HFFc6 (cell line): ENCODE measurements at places on chromosomes 4 and X. TPM values are rescaled to one million over a fixed set of nuclear protein-coding genes. Genes with fewer than 3 reads are reported as not detected.

The PSAPL1 gene
- not detected in 2 replicates for total RNA-seq

The VCX2 gene
- not detected in 3 replicates for total RNA-seq

The PRRG3 gene
- not detected in 3 replicates for total RNA-seq

The GLRA3 gene
- not detected in 3 replicates for total RNA-seq

The BEND2 gene
- total RNA-seq: not detected in 3 replicates

The JADE3 gene
- 4.1 to 6.0 TPM (median 6.0 TPM) in 3 replicates for total RNA-seq

The NHSL2 gene
- total RNA-seq: 0.39 to 0.46 TPM (median 0.45 TPM) in 3 replicates

The BST1 gene
- total RNA-seq: 2.4 to 3.2 TPM (median 2.7 TPM) in 3 replicates

DNA sequence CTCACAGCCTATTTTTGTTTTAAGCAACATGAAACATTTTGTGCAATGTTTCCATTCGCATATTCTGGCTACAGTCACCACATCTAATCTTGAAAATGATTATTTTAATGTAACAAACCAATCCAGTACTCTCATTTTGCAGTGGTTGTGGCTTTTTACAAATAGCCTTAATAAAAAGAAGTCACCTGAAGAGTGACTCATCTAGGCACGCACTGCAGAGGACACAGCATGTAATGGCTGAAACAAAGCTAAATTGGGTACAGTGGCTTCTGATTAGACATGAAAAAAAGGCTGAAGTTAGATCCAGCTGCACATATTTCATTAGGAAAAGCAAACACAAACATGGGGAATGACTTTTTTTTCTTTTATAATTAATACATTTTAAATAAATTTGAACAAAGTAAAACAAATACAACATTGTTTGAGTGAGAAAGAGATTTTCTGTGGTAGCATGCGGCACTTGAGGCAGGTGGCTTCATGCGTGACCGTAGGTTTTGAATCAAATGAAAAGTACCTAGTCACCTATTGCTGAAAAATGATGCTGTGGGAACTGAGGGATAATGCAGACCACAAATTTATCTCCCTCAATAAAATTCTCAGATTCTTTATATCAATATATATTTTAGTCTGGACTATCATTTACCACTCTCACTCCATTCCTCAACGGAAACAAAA lies 240.8 kb upstream of the DDX53 start:
- no peak overlapping the region for H3K4me3 ChIP-seq
- H3K36me3 ChIP-seq: no peaks in the 10 kb centered on the region
- no peak overlapping the region for H3K27ac ChIP-seq
- no peak for DNase-seq

GRCh38 chr4:7206911-7207567 lies 14.7 kb downstream of the SORCS2 start:
- H3K27me3 ChIP-seq: peaks cover 1% of the 10 kb centered on the region; the same call in 1 of the 2 replicates
- H3K4me1 ChIP-seq: peaks cover 59% of the 10 kb centered on the region
- peak; percentile 74 for DNase-seq

DNA sequence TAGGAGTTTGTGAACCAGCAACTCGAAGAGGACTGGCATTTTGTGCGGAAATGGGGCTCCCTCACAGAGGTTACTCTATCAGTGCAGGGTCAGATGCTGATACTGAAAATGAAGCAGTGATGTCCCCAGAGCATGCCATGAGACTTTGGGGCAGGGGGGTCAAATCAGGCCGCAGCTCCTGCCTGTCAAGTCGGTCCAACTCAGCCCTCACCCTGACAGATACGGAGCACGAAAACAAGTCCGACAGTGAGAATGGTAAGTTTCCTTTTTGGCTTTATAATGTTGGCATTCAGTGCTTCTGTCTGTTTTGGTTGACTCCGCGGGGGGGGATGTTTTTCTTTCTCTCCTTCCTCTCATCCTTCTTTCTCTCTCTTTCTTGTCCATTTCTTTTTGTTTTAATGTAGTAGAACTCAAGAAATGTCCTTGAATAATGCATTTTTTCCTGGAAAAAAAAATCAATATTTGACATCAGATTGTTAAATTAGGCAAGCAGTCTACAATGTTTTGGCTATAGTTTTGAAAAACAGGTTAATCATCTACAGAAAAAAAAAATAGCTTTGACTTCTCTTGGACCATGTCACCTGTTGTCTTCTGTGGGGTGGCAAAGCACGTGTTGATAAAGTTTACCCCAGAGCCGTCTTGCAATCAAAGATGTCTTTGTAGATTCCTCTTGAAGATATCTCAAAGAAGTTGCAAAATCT lies 103.6 kb downstream of the TENM3 start:
- H3K27me3 ChIP-seq: no peaks in the 10 kb centered on the region
- H3K4me3 ChIP-seq: no peak overlapping the region
- DNase-seq: no peak
- peaks cover 4% of the 10 kb centered on the region; the same call in 1 of the 2 replicates for H3K36me3 ChIP-seq

GRCh38 chrX:70030301-70030767 lies 19.4 kb downstream of the AWAT2 start:
- no peak overlapping the region for H3K4me3 ChIP-seq
- peaks cover 26% of the 10 kb centered on the region for H3K4me1 ChIP-seq
- DNase-seq: peak; percentile 48
- no peaks in the 10 kb centered on the region for H3K36me3 ChIP-seq
- no peak overlapping the region for H3K27ac ChIP-seq
